ENCODE measurements at places on chromosomes 1 and 21.

DNA sequence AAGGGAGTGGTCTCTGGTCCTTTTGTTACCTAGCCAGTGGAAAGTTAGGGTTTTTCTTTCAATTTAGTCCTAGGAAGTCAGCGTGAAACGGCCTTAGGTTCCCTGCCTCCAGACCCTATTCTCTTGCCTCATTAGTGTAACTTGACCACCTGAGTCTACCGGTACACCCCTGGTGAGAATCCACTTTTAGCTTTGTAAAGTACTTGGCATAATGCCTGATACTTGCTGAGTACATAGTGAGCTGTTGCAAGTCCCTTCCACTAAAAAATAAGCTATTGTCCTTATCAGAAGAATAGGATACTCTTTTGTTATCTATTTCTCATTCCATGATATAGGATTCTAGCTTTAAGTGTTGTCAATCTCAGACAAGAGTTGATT, 228.8 kb downstream of the ST6GALNAC3 start:
- no peak for DNase-seq

DNA sequence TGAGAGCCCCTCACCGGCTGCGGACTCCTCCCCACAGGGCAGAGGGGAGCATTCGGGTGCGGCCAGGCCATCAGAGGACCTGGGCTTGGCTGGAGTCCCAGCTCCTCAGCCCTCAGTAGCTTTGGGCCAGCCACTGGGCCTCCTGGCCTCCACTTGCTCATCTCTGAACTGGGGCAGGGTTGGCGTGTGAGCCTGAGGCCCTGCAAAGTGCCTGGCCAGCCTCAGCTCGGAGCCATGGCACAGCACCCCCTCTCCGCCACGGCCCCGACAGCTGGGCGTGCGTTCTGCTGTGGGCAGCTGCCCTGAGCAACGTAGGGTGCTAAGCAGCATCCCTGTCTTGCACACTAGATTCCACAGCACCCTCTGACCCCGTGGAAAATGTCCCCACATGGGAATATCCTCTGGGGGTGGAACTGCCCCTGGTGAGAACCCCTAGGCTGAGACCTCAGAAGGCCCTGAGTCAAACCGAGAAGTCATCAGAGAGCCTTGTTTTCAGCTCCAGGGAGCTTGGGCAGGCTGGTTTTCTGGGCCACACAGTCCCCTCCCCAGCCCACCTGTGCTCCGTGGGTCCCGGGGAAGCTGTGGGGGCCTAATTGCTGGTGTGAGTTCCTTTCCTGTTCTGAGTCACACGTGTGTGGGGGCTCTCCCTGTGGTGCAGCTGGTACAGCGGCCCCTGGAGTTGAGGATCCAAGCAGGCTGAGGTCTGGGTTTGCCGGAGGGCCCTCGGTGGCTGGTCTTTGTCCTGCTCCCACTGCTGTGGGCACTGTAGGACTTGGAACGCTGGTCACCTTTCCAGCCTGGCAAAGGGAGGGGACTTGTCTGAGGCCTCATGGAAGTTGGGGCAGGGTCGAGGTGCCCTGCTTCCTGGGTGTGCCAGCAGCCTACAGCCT, 24.5 kb downstream of the TP73 start:
- DNase-seq = no peak

GRCh38 chr1:51636191-51636590, 19.3 kb downstream of the OSBPL9 start:
- no peak for DNase-seq

DNA sequence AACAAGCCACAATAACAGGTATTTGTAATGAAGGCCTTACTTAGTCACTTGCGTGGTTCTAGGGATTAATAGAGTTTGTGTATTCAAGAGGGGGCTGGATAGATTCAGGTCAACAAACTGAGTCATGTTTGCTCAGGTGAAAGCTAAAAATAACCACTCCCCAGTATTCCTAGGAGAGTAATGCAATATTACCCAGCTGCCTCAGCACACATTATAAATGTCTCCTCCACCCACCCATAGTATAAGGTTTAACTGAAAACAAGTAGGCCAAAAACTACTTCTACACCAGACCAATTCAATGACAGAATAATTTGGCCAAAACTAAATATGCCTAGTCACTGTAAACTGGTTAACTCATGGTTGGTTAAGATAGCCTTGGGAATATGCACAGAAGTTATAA, 34.4 kb downstream of the WLS start:
- DNase-seq = no peak

DNA sequence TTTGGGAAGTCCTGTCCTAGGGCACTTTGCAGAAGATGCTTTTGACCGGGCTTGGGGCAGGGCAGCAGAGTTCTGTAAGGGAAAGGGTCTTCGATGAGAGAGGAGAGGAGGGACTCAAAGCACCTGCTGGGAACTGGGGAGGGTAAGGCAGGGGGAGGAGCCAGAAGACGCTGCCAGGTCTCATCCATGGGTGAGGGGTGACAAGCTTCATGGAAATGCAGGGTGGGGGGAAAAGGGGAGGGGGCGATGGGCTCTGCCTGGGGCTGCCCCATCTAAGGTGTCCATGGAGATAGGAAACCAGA, 20.9 kb upstream of the C2CD2 start:
- no peak for DNase-seq

DNA sequence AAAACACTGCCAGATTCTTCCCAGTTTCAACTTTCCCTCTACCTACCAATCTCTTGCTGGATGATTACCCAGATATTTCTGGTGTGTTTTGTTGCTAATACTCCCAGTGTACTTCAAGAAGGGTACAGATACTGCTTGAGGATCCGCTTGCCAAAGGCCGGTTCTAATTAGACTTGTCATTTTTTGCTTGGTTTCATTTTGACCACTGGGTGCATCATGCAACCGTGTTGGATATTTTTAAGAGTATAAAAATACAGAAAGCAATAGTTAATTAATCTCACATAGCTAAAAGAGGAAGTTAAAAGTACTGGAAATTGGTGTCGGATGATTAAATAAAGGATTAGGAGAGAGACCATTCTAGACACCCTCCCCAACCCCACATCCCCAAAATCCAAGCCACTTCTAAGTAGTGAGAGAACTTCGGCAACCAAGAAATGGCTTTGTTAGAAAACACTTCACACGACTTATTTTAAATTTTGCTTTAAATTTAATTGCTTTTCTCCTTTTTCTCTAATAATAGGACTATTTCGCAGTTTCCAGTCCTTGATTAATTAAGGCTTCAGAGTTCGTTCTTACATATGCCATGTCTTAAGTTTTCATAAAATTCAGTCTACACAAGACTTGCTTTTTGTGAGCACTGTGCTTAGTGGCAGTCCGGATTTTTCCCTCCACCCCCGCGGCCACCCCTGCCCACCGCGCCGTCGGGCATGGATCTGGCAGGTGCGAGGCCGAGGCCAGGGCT, 2.5 kb upstream of the CDKN2C start:
- no peak for DNase-seq

GRCh38 chr1:3681231-3681897, 29.0 kb downstream of the TP73 start:
- DNase-seq = no peak

DNA sequence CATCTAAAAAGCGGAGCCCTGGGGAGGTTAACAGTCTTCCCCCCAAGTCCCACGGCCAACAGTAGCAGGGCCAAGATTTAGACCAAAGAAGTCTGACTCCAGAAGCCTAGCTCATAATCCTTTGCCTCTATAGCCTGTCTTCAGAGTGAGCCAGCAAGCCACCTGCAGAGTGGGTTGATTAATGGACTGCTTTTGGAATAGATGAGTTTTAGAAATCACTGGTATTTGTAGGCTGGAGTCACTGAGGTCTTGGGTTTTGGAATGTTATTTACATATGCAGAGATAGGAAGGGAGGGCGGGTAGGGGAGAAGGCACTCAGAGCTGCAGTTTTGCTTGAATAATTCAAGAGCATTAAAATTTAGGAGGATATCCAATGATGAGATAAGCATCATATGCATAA, 90.8 kb upstream of the L1TD1 start:
- DNase-seq = no peak

- DNase-seq = no peak
Observed at GRCh38 chr21:39014747-39015146, 168.5 kb downstream of the PSMG1 start.

GRCh38 chr1:111843177-111843576, 87.5 kb downstream of the DDX20 start:
- DNase-seq = no peak

DNA sequence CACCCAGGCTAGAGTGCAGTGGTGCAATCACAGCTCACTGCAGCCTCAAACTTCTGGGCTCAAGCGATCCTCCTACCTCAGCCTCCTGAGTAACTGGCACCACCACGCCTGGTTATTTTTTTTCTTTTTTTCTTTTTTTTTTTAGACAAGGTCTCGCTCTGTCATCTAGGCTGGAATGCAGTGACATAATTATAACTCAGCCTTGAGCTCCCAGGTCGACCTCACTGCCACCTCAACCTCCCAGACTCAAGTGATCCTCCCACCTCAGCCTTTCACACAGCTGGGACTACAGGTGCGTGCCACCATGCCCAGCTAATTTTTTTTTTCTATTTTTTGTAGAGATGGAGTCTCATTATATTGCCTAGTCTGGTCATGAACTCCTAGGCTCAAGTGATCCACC, 66.9 kb upstream of the ECE1 start:
- no peak for DNase-seq

- DNase-seq = no peak
Observed at GRCh38 chr1:225362805-225363204, 65.0 kb downstream of the LBR start.

DNA sequence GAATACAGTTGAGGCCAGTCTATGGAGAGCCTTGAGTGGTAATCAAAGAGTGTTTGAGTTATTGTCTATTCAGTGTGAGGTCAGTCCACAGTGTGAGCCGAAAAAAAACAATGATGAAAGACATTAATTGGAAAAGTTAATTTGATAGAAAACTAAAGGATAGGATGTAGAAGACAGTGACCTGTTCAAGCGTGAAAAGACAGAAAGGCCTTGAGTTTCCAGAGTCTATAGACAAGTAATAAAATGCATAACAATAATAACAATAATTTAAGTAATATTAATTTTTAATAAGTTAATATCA, 90.4 kb downstream of the SLC30A10 start:
- no peak for DNase-seq

DNA sequence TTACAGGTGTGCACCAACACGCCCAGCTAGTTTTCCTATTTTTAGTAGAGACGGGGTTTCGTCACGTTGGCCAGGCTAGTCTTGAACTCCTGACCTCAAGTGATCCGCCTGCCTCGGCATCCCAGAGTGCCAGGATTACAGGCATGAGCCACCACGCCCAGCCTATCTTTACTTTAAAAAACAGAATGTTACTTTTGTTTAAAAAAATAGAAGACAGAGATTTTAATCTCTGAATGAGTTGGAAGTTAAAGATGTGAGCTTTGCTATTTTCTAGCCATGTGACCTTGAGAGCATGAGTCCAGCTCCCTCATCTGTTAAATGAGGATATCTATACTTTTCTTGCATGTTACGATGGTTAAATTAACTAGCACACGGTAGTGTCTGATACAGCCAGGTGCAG, 3.9 kb upstream of the PUM1 start:
- no peak for DNase-seq

GRCh38 chr21:31262728-31263127, 81.3 kb downstream of the TIAM1 start:
- no peak for DNase-seq

- DNase-seq = no peak
Observed at GRCh38 chr1:228360533-228361313, 45.9 kb downstream of the TRIM11 start.

DNA sequence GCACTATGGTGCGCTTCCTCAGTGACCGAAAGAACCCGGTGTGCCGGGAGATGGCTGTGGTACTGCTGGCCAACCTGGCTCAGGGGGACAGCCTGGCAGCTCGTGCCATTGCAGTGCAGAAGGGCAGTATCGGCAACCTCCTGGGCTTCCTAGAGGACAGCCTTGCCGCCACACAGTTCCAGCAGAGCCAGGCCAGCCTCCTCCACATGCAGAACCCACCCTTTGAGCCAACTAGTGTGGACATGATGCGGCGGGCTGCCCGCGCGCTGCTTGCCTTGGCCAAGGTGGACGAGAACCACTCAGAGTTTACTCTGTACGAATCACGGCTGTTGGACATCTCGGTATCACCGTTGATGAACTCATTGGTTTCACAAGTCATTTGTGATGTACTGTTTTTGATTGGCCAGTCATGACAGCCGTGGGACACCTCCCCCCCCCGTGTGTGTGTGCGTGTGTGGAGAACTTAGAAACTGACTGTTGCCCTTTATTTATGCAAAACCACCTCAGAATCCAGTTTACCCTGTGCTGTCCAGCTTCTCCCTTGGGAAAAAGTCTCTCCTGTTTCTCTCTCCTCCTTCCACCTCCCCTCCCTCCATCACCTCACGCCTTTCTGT, 7.3 kb upstream of the PIGV start:
- no peak for DNase-seq

DNA sequence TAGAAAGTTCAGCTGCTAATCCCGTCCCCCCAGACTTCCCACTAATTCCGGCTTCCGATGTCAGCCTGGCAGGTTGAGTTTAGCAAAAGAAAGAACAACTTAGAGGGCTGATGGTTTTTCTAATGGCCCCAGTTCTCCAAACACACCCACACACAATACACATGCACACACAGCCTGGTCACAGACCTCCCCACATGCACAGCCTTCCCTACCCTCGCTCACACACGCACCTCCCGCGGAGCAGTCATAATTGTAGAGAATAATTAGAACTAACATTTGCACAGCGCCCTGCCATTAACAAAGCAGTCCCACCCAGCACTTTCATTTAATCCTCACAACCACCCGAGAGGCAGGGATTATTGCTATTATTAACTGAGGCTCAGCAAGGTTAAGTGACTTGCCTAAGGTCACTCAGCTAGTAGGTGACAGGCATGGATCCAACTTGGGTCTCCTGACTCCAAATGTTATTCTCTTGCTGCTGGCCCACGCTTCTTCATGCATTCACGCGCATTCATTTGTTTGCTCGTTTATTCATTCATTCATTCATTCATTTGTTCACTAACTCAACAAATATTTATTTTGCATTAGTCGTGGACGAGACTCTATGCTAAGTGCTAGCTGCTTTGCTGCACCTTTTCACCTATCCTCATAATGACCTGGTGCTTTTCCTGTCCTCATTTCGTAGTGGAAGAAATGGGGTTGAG, 274.9 kb downstream of the FOXD2 start:
- no peak for DNase-seq

DNA sequence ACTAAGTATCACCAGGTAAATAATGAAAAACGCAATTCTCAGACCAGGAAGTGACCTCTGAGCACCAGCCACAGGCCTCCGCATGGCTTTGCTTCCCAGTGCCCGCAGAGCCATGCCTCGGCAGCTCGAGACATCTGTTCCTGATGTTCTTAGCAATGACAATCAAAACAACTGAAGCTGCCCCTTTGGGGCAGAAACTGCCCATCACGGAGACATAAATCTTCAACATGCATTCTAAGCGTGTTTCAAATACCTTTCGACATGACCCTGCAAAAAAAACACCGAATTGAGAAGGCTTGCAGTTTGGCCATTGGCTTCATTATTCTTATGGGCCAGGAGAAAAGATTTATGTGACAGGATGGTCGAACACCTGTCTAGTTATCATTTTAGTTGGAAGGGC, 5.8 kb upstream of the RAP1GAP start:
- no peak for DNase-seq

DNA sequence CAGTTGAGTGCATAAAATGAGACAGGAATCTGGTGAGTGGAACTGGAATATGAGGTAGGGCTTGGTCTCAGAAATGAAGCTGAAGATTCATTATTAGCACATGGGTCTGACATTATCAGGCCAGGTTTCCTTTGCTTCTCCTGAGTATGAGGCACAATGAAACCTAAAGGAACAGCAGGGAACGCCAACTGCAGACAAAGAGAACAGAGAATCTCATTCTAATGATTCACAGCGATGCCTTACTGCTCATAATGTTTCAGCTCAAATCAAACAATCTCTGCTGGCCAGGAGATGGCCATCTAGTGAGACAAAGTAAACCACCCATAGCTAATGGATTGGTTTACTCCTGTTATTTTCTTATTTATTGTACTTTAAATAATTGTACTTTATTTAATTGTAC, 133.5 kb downstream of the C1orf21 start:
- no peak for DNase-seq

Measured in thoracic aorta (tissue), 2 donors.